Panc1 (cell line): ENCODE measurements at places on chromosomes 2 and 18. TPM values are rescaled to one million over a fixed set of nuclear protein-coding genes. Genes with fewer than 3 reads are reported as not detected.

HOXD10 gene
- total RNA-seq, result not detected

DNA sequence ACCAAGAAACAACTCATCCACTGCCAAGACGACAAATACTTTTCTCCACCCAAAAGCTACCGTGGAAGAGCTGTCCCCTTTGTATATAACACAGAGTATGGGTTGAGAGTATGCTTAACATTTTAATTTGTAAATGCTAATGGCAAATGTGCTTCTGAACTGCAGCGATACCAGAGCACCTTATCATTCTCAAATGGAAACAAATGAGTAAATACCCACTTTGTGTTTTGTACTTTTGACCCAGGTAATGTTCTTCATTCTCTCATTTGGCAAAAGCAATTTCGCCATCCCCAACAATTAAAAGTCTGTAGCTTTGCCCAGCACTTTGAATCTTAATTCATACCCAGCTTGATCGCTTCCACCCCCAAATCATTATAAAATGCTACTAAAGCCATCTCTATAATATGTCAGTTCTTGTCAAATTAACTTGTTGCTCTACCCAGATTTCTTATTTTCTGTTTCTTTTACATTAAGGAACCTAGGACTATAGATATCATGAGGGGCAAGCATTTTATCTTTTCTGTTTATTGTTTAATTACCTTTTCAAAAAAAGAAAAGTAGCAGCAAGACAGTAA is 6.2 kb upstream of the POU3F3 start:
- peaks cover 8% of the 10 kb centered on the region; the same call in 1 of the 2 replicates for H3K4me1 ChIP-seq
- peaks cover 54% of the 10 kb centered on the region for H3K27me3 ChIP-seq
- H3K27ac ChIP-seq, result no peak overlapping the region
- no peaks in the 10 kb centered on the region for H3K36me3 ChIP-seq

GRCh38 chr2:75319951-75320350 is 120.6 kb upstream of the TACR1 start:
- no peak for DNase-seq
- no peak overlapping the region for H3K27ac ChIP-seq
- no peaks in the 10 kb centered on the region for H3K36me3 ChIP-seq
- no peaks in the 10 kb centered on the region for H3K4me1 ChIP-seq

- no peak for DNase-seq
- H3K36me3 ChIP-seq, result peaks cover 2% of the 10 kb centered on the region; the same call in 1 of the 2 replicates
- H3K27ac ChIP-seq, result no peak overlapping the region
- H3K27me3 ChIP-seq, result no peaks in the 10 kb centered on the region
- H3K4me1 ChIP-seq, result no peaks in the 10 kb centered on the region
Observed at GRCh38 chr18:57574866-57575265, 11.6 kb downstream of the FECH start.
